Activated CD8-positive, alpha-beta memory T cell treated with anti-CD3 and anti-CD28 coated beads for 36 hours (primary cell): ENCODE measurements at places on chromosomes 2 and 18. TPM values are rescaled to one million over a fixed set of nuclear protein-coding genes. Genes with fewer than 3 reads are reported as not detected.

The CHRNG gene
- not detected for total RNA-seq

The UBXN4 gene
- 74.6 TPM for total RNA-seq

The CERKL gene
- total RNA-seq = not detected

The LHCGR gene
- not detected for total RNA-seq

The PTGR3 gene
- total RNA-seq = 23.0 TPM

The SALL3 gene
- total RNA-seq = not detected

The TBC1D8 gene
- 1.1 TPM for total RNA-seq

The CFAP210 gene
- total RNA-seq = 0.50 TPM

The SLC39A6 gene
- 43.2 TPM for total RNA-seq

The UGT1A5 gene
- total RNA-seq = not detected

The CKAP2L gene
- 23.0 TPM for total RNA-seq

The IL36G gene
- total RNA-seq = not detected

The SCG2 gene
- total RNA-seq = not detected

The MOCOS gene
- total RNA-seq = 0.29 TPM

The RNU2-63P gene
- 21.4 TPM for total RNA-seq

The SERPINB3 gene
- total RNA-seq = not detected

The L3MBTL4 gene
- total RNA-seq = 0.17 TPM

The G6PC2 gene
- not detected for total RNA-seq

The C2orf74 gene
- total RNA-seq = 11.9 TPM

The KATNAL2 gene
- 0.82 TPM for total RNA-seq

The RBM44 gene
- total RNA-seq = 0.34 TPM

The HES6 gene
- total RNA-seq = 6.0 TPM

The TUBA4B gene
- total RNA-seq = not detected

The SLC23A3 gene
- total RNA-seq = 1.8 TPM

The TMEM237 gene
- 19.8 TPM for total RNA-seq

The SYT4 gene
- total RNA-seq = not detected

The SERPINB13 gene
- not detected for total RNA-seq

The XIRP2 gene
- not detected for total RNA-seq

The GREB1L gene
- not detected for total RNA-seq

The CD302 gene
- 0.61 TPM for total RNA-seq
